Bronchus fibroblast of lung (primary cell): ENCODE measurements at places on chromosomes 6 and 20. TPM values are rescaled to one million over a fixed set of nuclear protein-coding genes. Genes with fewer than 3 reads are reported as not detected.

RNF217 gene
- 3.4 and 6.4 TPM in 2 replicates for total RNA-seq

BNIP5 gene
- total RNA-seq: not detected in 2 replicates

SMAP1 gene
- total RNA-seq: 13.1 and 13.8 TPM in 2 replicates

OTOR gene
- total RNA-seq: not detected in 2 replicates
